Activated gamma-delta T cell treated with Interleukin-2 at 50 U/mL for 16 hours (primary cell): ENCODE measurements at places on chromosomes 12 and 14.

DNA sequence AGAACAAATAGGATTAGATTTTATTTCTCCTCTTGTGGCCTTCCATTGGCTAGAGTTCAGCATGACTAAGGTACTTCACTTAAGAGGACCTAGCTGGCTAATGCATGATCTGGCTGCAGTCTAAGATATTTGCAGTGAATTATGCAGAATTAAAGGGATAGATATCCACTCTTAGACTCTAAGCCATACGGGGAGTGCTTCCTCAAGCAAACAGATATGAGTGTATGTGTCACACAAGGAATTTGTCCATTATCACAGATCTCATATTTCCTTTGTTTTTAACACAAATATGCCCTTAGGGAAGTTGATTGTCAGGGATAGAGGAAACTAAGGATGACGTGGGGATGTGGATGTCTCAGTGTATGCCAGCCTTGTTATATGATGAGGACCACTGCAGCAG is 88.1 kb upstream of the DHRS4 start:
- no peak for DNase-seq

DNA sequence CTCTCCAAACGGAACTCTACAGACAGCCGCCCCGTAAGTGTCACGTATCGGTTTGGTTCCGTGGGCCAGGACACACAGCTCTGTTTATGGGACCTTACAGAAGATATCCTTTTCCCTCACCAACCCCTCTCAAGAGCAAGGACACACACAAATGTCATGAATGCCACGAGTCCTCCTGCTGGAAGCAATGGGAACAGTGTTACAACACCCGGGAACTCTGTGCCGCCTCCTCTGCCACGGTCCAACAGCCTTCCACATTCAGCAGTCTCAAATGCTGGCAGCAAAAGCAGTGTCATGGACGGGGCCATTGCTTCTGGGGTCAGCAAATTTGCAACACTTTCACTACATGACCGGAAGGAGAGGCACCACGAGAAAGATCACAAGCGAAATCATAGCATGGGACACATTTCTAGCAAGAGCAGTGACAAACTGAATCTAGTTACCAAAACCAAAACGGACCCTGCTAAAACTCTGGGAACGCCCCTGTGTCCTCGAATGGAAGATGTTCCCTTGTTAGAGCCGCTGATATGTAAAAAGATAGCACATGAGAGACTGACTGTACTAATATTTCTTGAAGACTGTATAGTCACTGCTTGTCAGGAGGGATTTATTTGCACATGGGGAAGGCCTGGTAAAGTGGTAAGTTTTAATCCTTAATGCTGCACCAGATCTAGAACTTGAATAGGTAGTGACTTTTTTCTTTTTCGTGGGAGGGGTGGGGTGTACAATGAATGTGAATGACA is 69.7 kb downstream of the WDR20 start:
- no peak for DNase-seq

- DNase-seq, result no peak
These were observed 36.6 kb downstream of the TSPAN9 start for GRCh38 chr12:3113671-3114325.

DNA sequence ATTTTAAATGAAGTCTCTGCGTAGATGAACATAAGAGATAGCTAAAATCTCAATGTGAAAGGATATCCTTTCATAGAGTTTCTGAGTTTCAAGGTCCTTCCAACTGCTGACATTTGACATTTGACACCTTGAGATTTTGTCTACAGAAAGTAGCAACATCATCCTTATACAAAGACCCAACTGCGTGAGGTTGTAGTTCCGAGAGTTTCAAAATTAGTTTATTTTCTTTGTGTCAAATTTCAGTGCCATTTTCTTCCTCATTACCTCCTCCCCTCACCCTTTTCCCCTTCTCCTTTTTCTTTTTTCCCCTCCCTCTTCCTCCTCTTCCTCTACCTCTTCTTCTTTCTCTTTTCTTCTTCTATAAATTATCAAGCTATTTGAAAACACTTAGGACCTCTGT is 26.9 kb upstream of the BATF start:
- no peak for DNase-seq

GRCh38 chr14:79833781-79834180 is 377.5 kb downstream of the DIO2 start:
- DNase-seq, result no peak

DNA sequence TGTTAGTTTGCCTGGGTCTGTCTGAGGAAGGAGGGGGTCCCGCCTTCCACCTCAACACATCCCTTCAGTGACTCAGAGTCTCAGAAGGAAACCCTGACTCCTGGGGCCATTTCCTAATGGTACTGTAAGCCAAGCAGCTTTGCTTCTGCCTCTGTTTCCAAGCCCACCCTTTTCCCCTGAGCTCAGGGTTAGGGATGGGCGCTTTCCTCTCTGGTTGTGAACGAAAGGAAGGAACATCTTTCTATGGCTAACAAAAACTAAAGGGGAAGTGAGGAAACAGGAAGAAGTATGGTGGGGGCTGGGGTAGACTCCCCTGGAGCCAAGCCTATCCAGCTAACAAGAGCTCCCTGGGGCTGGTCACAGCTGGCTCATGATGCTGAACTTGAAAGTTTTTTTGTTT is 11.6 kb upstream of the UNC119B start:
- no peak for DNase-seq

GRCh38 chr12:109461846-109462756 is 15.0 kb downstream of the KCTD10 start:
- no peak for DNase-seq

DNA sequence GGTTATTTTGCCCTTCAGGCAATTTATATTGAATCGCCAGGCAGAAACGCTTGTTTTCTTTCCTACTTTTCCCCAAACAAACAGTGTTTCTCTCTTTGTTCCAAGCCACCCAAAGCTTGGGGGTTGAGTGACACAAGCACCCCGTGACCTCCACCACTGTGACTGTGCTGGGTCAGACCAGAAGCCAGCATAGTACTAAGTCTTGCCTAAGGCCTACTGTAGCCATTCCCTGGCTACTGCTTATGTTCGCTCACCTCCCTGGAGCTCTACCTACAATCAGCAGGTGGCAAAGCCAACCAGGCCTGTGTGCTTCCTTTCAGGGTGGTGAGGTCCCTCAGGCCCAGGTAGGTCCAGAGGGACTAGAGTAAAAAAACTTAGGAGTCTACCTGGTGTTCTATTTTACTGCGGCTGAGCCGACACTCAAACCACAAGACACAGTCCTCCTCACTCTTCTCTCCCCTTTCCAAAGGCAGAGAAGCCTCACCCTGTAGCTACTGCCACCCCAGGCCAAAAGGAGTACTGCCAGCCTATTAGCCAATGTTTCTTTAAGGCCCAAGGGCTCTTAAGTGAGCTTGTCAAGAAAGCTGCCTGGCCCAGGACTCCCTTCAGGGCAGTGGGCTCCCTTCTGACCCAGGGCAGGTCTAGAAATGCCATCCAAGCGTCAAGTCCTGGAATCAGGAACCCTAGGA is 411.8 kb upstream of the MIS18BP1 start:
- DNase-seq, result no peak

DNA sequence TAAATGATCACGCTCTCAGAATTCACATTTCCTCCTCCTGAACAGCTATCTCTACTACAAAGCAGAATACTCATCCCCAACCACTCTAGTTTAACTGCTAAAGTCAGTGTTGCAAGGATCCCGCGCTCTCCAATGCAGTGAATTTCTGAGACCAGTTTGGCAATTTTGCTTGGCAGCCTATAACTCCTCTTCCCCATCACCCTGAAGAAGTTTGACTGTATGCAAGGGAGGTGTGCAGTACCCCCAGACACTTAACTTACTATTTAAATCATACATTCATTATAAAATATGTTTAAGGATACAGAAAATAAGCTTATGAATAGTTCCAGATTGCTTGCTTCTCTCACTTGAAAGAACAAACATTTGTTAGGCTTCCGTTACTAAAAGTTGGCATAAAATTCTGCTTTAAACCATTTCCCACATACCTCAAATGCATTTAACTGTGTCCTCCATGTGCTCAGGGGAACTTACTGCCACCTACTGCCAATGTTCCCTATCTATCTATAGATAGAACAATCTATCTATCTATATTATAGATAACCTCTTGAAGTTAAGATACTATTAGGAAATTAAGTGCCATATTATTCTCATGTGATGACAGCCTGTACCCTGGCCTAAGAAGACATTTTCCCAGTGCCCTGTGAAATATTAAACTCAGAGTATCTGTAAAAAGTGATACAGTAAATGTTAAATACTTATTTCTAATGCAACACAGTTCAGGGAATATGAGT is 2.4 kb downstream of the LGR5 start:
- no peak for DNase-seq

GRCh38 chr12:79360936-79361335 is 329.8 kb downstream of the PAWR start:
- DNase-seq, result no peak

GRCh38 chr14:102917469-102918211 is 4.8 kb upstream of the AMN start:
- peak; percentile 61 for DNase-seq

DNA sequence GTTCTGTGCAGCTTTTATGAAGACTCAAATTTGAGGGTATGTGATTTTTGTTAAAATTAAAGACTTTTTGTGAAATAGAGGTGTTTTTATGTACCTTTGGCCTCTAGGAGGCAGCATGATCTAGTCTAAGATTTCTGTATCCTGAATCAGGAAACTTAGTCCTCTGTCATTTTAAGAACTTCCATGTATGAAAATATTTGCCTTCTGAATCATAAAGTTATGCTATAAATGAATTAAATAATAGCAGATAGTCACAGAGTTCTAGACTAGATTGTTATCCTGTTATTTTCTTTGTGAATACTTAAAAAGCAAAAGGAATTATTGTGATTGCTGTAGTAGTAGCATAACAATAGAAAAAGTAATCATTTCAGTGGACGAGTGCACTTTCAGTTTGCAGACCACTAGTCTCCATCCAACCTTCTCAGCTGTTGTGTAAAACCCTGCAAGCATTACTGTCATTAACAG is 56.3 kb downstream of the FGD4 start:
- peak; percentile 9 for DNase-seq

DNA sequence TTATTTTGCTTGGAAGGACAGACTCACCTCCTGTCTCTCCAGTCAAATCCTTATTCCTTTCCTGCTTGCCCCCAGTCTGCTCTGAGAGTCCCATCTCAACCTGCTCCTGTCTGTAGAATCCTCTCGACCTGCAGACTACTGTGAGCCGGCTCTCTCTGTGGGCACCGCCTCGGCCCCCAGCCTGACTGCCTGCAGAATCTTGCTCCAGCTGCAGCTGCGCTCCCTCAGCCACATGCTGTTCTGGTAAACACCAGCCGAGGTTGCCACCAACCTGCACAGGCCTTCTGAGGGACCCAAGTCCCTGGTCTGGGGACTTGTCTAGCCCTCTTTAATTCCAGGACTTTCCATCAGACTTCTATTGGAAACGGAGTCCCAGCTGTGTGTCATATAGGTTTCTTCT is 44.8 kb upstream of the PRMT8 start:
- no peak for DNase-seq

DNA sequence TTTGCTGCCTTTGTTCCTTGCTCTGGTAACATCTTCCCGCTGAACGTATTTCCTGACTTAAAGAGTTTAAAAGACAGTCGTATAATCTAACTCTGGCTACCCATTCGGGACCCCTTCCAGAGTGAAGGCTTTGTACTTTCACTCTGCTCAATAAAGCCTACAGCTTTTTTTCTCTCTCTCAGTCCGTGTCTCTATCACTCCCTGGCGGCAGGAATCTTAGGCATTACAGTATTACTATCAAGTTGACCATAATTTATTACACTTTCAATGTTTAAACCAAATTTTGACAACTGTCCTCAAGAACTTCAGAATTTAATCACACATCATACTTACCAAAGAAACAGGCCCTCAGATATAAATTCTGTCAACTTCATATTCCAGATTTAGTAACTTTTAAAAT is 967.9 kb downstream of the FSCB start:
- no peak for DNase-seq

- DNase-seq, result no peak
These were observed 22.4 kb downstream of the BRI3BP start for GRCh38 chr12:125015680-125016310.

- DNase-seq, result no peak
These were observed 10.2 kb downstream of the RCOR1 start for GRCh38 chr14:102602421-102603292.

DNA sequence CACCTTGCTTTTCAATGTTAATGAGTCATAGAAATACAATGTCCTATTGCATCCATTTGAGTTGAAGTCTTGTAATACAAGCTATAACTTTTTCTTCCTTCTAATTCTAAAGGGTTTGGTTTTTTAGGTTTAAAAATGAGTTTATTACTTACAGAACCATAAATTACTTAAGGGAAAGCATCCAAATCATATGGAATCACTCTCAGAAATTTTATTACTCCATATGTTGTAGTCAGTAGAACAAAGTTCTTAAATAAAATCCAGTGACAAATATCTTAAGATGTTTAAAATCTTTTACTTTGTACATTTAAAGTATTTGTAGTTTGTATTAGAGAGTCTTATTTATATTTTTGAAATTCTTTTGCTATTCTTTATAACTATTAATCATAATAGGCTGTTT is 253.2 kb downstream of the IPO8 start:
- DNase-seq, result no peak

DNA sequence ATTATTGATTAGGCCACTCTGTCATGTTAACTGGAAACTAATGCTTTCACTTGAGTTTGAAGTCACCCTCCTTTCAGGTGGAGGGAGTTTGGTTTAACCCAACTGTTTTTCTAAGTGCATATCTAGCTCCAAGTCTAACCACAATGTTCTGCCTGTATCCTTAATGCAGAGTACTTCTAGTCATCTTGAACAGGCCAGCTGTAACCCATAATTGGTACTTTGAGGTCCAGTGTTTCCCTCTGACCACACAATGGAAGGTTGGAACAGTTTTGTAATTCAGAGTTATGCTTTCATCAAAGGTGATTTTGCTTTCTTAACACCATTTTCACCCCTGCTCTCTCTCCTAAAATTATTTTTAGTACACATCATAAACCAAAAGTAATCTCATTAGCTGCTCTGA is 237.2 kb upstream of the DCN start:
- DNase-seq, result no peak

- DNase-seq, result no peak
These were observed 319.6 kb upstream of the RTL1 start for GRCh38 chr14:101223127-101223526.

GRCh38 chr14:101076451-101077198 is 173.1 kb upstream of the RTL1 start:
- no peak for DNase-seq

DNA sequence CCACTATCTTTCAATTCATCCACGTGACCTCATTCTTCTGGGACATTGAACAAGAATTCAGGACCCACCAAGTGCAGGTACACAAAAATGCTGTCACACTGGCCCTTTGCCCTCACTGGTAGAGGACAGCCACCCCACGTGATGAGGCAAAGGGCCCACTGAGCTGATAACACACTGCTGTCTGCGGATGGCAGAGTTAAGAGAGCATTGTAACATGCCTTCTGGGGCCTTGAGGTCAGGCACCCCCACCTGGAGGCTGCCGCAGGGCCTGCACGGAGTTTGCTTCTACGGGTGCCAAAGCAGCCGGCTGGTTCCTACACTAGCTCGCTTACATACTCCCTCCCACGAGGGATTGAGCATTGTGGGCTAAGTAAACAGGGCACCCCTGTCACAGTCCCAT is 101.0 kb downstream of the LRIG3 start:
- DNase-seq, result no peak

GRCh38 chr14:21107283-21107800 is 6.5 kb downstream of the TMEM253 start:
- DNase-seq, result no peak
